ENCODE measurements at places on chromosomes 2 and 18.

DNA sequence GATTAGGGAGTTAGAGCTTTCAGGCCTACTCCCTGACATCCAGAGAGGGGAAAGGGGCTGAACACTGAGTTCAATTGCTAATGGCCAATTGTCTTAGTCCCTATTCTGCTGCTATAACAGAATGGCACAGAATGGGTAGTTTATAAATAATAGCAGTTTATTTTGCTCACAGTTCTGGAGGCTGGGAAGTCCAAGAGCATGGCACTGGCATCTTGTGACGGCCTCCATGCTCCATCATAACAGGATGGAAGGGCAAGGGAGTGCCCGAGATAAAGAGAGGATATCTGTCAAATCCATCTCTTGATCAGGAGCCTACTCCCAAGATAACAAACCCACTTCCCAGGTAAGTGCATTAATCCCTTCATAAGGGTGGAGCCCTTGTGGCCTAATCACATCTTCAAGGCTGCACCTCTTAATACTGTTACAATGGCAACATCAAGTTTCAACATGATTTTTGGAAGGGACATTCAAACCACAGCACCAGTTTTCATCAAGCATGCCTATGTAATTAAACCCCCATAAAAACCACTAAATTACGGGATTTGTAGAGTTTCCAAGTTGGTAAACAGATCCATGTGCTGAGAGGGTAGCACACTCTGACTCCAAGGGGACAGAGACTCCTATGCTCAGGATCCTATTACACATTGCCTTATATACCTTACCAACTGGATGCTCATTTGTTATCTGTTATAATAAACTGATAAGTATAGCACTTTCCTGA, 44.6 kb downstream of the BAZ2B start:
- no peak for DNase-seq

DNA sequence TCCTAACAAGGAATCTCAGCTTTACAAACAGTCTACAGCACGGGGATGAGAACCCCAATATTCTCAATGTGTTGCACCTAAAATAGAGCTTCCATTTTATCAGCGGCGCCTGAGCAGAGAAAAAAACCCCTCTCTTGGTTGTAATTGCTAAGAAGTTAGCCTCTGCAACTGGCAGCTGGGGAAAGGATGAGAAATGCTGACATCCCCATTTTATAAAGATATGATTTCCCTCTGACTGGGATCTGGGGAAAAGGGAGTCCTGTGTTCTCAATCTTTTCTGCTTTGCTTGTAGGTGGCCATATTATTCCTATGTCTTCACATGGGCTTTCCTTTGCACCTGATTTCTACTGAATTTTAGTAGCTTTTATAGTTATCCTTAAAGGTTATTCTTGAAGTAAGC, 981.4 kb upstream of the DDX18 start:
- DNase-seq: no peak

GRCh38 chr2:180655393-180655792, 325.0 kb upstream of the UBE2E3 start:
- no peak for DNase-seq

DNA sequence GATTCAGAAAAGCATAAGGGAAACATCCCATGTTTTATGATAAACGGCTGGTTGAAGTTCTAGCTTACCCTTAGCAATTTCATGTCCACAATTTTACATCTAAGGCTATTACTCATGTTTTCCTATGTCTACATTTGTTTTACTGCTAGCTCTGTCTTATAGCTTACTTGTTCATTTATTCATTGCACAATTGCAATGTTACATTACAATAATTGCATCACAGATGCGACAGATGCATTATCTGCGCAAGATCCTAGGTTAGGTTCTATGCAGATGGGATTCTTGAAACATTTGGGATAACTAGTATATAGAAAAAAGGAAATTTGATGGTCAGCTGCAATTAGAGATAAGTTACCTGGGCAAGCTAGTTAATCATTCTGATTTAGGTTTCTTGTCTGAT, 108.4 kb downstream of the ARHGAP28 start:
- no peak for DNase-seq

DNA sequence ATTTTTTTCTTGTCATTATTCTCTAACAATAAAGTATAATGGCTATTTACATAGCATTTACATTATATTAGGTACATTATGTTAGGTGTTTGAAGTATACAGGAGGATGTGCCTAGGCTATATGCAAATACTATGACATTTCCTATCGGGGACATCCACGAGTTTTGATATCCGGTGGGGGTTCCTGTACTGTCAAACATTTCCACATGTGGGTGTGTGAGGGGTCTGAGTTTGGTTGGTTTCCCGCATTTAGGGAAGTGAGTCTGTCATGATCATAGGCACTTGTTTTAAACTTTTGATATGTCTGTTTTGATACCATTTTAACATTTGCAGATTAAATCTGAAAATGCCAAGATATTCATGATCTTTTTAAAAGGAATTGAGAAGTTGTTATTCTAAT, 76.0 kb downstream of the CEP192 start:
- no peak for DNase-seq

DNA sequence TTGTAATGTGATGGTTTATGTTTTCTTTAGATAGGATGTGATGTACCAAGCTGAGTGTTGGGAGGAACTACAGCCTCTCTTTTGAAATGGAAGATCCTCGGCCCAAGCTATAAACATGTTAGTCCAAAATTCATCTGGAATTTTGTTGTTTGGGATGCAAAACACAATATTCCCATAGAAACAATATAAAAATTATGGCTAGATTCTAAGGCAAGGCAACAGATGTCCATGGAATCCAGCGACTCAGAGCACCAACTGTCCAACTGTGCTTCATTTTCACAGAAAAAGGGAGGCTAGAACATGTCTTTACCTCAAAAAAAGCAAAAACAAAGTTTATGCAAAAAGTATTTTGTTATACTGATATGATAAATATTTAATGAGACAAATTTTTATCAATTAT, 52.4 kb upstream of the ATP8B1 start:
- DNase-seq: no peak

- no peak for DNase-seq
These were observed 145.5 kb downstream of the PXDN start for GRCh38 chr2:1598800-1599199.

DNA sequence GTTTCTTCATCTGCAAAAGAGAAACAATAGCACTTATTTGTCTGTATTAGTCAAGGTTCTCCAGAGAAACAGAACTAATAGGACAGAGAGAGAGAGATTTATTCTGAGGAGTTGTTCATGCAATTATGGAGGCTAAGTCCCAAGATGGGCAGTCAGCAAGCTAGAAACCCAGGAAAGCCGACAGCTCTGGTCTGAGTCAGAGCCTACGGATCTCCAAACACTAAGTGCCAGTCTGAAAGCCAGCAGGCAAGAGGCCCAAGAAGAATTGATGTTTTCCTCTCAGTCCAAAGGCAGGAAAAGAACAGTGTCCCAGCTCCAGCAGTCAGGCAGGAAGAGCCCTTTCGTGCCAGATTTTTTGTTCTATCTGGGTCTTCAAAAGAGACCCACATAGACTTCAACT, 36.5 kb upstream of the SLC66A3 start:
- DNase-seq: no peak

DNA sequence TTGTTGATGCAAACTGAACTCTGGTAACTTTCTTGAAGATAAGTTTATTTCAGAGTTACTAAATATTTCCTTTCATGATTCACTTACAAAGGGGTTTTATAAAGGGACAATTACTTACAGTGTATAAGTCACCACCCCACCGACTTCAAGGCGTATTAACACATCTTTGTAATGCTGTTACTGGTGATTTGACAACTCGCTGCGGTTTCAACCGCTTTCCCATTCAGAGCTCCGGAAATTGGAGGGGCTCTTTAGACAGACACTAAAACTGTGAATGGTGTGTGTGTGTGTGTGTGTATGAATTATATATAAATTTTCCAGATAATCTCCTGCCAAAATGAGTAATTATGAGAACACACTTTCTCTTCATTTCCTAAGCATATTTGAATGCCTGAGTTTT, 4.9 kb downstream of the TM4SF20 start:
- DNase-seq: peak; percentile 55

DNA sequence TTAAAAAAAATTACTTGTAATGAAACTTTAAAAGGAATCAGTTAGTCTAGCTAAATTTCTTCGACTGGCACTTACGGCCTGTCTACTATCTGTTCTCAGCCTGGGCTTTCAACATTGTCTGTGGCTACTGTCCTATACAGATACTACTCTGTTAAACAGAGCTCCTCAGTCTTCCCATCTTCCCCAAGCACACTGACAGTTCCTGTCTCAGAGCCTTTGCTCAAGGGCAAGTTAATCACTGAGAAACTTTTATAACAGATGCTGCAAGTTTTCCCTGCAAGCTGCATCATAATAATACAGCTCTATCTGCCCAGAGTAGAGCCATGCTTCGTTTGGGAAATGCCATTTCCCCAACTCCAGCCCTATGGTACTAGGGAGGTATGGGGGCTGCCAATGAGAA, 11.3 kb upstream of the YPEL5 start:
- no peak for DNase-seq

GRCh38 chr2:170307052-170307451, 129.1 kb downstream of the MYO3B start:
- no peak for DNase-seq

GRCh38 chr2:112725545-112726457, 5.0 kb downstream of the NT5DC4 start:
- DNase-seq: no peak

DNA sequence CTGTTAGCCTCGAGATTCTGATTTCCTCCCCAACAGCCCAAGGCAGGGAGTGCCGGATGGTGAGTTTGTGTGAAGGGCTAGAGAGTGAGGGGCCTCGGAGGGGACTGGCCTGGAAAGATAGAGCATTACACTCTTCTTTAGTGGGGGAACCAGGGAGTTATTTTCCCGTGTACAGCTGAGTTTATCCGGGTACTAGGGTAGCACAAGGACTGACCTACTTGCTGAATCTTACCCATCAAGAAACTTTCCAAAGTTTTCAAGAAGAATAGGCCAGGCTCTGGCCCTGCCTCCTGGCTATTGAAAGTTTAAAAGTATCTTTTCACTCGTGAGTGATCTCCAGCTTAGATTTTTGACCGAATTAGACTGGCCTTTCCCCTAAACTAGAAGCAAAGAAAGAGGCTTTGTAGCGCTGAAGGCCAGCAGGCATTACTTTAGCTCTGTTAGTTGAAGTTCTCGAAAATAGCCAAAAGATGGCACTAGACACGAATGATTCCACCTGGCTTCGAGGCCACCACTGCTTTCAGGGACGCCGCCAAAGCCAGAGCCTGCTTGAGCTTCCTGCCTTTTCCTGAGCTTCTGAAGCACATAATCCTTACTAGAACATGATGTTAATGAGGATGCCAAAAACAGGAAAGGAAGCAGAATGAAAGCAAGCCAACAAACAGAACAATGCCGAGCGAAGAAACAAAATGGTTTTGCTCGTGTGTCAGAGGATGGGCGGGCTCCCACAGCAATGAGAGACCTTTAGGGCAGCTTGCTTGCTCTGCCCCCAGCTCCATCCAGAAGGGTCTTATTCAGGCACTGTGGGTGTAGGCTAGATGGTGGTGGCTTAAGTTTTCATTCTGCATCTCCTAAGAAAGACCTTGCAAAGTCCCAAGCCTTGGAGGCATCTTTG, 55.8 kb downstream of the TSN start:
- peak; percentile 75 for DNase-seq

Data from choroid plexus epithelial cell (primary cell).